NCI-H187 treated with DMSO at 0.1 percent for 48 hours (cell line): ENCODE measurements at places on chromosomes 12 and 14.

GRCh38 chr14:100239211-100239839 lies 381 bp downstream of the YY1 start:
- no peak for DNase-seq

DNA sequence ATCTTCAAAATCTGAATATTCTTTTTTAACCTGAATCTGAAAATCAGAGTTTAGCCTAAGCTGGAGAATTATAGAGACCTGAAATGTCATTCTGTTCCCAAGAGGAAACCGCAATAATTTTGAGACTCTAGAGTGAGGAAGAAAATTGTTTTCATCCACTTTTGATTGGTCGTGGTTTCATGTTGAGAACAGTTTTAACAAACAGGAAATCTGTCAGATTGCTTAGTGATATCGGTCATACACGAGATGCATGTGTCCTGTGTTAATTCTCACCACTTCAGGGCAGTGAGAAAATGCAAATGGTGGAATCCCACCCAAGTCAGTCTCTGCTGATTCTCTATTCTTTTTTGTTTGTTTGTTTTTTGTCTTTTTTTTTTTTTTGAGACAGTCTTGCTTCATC lies 1498.5 kb upstream of the TMEM132C start:
- no peak for DNase-seq

- DNase-seq, result no peak
Measured at GRCh38 chr12:32052212-32052713, 54.4 kb upstream of the BICD1 start.

DNA sequence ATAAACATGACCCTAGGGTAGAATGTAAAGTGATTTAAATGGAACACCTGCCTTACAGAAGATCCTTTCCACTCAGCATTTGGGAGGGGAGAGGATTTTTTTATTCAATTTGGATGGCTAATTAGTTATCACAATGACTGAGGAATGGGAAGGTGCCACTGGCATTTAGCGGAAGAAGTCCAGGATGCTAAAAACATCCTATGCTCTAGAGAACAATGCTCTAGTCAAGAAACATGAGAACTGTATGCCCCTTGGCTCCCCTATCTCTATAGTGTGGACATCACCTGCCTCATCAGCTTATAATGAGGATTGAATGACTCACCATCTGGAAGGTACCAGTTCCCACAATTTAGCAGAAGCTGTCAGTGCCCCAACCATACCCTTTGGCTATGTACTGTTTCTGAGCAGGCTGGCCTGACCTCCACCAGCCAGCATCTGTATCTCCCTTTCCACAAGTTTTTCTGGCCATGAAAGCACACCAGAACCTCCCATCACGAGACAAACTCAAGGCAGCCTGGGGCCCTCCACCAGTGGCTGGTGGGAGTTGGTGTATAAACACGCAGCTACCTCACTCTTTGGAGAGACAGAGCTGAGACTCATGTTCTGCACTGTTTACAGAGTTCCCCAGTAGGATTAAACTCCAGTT lies 109.7 kb upstream of the VASH1 start:
- no peak for DNase-seq

- no peak for DNase-seq
Measured at GRCh38 chr12:132558861-132559623, 51.3 kb downstream of the LRCOL1 start.

GRCh38 chr14:21105095-21105494 lies 4.2 kb downstream of the TMEM253 start:
- DNase-seq, result no peak

- DNase-seq, result no peak
Measured at GRCh38 chr14:52776816-52777215, 14.6 kb downstream of the GNPNAT1 start.

DNA sequence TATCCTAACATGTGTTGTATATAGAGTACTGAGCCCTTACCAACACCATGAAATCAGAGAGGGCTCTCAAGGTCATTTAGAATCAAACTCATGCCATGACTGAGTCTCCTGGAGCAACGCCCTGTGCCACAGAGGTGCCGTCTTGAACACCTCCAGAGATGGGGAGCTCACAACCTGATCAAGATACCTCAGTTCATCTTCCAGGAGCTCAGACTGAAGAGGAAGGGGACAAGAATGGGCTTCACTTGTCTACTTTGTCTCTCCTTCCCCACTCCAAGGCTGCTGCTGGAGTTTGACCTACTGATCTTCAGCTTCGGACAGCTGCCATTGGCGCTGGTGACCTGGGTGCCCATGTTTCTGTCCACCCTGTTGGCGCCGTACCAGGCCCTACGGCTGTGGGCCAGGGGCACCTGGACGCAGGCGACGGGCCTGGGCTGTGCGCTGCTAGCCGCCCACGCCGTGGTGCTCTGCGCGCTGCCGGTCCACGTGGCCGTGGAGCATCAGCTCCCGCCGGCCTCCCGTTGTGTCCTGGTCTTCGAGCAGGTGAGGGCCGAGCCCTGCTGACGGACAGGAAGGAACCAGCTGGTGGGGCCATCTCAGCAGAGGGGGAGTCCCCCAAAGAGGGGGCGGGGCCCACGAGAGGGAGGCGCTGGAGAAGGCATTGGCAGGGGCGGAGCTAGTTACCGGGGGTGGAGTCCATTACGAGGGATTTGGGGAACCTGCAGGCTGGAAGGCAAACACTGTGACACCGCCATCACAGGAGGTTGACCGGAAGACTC lies 12.0 kb downstream of the SOAT2 start:
- DNase-seq, result no peak

DNA sequence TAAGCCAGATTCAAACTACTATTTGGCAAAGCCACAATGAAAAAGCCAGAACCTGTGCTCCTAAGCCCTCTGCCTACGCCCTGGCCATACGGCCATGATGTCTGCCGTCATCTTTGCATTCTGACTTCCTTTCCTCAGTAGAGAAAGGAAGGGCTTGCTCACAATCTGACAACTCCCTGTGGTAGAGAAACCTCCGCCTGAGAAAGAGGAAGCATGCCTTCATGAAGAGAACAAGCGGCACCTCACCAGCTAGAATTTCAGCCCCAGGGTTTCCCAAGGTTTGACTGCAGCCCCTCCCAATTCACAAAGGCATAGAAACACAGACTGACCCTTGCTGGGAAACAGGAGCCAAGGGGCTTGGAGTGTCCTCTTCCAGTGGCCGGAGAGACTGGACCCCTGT lies 25.7 kb downstream of the TEP1 start:
- DNase-seq, result no peak

DNA sequence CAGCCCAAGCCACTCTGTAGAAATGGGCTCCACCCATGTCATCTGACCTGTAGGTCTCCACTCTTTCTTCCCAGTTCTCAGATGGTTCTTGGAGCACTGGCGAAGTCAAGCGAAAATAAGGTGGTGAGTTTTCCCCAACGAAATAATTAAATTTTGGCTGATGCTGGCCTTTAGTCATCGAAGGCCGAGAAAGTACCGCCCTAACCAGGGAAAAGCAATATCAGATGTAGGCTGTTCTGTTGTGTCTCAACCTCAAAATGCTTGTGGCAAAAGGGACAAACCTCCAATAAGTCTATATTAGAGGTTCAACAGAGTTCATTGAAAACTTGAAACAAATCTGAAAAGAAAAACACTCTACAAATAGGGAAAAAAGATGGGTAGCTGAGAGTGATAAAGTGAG lies 48.6 kb upstream of the BCAT1 start:
- no peak for DNase-seq

GRCh38 chr14:35789651-35790050 lies 19.4 kb downstream of the RALGAPA1 start:
- no peak for DNase-seq

DNA sequence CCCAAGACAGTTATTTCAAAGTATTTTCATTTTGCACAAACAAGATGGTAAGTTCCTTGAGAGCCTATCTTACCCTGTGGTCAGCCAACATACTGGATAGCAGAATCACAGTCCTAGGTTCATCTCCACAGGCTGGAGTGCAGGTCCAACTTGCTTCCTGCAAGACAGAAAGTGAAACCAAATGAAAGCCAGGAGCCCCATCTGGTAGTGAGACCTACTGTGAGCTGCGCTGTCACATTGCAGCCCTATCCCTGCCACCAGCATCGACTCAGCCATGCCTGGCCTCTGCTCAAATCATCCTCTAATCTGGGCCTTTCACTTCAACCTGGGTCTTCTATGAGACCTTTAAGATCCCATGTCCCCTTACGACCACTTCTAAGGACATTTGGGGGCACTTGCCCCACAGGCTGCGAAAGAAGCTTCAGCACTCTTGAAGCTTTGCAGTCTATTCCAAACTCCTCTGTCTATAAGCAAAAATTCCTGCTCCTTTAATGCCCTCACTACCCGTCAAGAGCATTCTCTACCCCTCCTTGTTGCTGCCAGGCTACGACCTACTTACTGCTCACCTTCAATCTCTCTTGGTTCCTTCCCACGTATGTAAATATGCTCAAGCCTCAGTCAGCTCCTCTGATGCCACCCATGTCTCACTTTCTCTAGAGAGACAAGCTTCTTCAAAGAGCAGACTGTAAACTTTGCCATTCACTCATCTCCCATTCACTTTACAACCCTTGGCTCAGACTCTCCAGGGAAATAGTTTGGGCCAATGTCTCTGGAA lies 55.9 kb upstream of the TSPAN11 start:
- no peak for DNase-seq

- DNase-seq, result no peak
Measured at GRCh38 chr12:83089575-83089974, 402.9 kb downstream of the TMTC2 start.

GRCh38 chr12:44875954-44876543 lies at the start of gene NELL2:
Gene NELL2 (minus strand): TSS chr12:44876315. CDS start chr12:44875869, 446 bp downstream.
- DNase-seq, result peak; percentile 73

DNA sequence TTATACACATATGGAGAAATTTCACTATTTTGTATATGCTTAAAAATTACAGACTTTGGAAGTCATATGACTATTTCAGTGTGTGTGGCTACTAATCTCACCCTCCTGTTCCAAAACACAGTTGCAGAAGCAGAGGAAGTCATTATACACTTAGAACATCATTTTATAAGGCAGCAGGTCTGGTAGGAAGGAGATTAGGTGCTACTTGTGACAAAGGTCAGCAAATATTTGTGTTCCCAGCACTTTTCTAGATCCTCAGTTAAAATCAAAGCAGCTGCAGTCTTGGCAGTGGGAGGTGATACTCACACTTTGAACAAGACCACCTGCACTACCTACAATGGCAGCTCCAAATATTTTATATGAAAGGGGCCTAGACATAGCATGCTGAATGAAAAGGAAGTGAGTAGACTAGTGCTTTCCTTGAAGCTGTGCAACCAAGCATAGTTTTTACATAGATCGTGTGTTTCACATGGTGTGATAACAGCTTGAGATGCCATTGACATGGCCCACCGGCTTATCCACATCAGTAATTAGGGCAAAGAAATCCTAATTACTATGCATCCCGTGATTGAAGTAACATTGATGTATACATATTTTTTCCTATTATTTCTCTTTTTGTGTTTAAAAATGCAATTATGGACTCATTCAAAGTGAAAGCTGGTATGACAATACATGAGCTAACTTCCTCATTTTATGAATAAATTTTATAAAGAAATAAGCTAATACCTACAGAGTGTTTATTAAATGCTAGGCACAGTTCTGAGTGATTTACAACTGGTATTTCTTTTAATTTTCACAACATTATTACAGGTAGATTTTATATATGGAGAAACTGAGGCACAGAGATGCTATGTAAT lies 5.3 kb downstream of the GYS2 start:
- no peak for DNase-seq

- DNase-seq, result no peak
Measured at GRCh38 chr14:71062581-71063303, 155.5 kb downstream of the PCNX1 start.

- DNase-seq, result no peak
Measured at GRCh38 chr14:102885737-102886447, 36.6 kb upstream of the AMN start.

DNA sequence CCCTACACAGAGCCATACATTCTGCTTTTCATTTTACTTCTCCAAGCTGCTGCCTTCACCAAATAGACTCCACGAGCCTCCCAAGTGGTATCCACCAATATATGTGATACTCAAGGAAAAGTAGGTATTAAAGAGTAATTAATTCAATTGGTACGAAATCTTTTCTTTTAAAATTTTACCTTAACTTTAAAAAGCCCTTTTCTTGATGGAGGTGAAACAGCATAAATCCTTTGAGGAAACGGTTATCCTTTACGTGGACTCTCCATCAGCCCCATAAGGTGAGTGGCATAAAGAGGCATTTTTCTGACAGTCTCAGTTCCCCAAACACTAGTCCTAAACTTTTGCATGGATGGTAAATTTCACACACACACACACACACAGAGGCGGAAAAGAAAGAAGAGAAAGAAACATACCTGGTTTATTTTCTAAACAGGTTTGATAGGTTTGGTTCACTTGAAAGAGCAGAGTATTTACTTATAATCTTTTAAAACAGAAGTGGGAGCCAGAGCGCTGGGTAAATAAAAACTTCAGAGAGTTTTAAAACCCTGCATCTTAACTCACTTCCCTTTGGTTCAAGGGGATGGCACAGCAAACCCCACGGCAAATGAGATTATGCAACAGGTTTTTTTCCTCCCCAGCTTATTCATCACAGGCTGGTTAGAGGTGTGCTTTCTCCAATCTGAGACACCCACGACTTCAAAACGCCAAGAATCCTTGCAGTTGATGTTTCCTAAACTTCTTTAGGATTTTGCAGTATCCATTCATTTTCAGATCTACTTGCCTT lies 1.9 kb downstream of the DUSP16 start:
- DNase-seq, result no peak

- no peak for DNase-seq
Measured at GRCh38 chr12:46174061-46174662, 94.7 kb downstream of the SLC38A1 start.

DNA sequence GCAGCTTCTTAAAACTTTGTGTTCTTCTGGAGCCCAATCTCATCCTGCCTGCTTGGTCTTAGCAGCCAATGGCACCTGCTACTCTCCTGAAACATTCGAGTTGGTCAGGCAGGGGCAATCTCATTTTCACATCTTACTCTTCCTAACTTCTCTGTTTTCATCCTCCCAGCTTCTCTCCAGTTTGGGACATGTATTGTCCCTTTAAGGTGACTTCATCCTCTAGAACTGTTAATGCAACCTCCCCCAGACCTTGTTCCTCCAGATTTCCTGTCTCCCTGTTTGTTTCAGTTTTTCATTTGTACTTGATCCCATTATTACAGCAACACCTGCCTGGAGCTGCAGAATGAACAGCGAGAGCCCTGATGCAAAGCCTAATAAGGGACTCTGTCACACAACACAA lies 31.3 kb downstream of the SERPINA11 start:
- DNase-seq, result no peak

- DNase-seq, result no peak
Measured at GRCh38 chr12:103556890-103557627, 30.0 kb upstream of the STAB2 start.

GRCh38 chr12:80704420-80704819 lies 3.0 kb upstream of the MYF6 start:
- DNase-seq, result no peak
